ENCODE measurements at places on chromosomes 12 and 14.
A peak's percentile ranks its signal among the peaks of the same experiment; 100 is the strongest.

GRCh38 chr14:94844593-94845152 is 74.8 kb upstream of the GSC start:
- DNase-seq: no peak

GRCh38 chr12:112103758-112104503 is 4.7 kb downstream of the NAA25 start:
- no peak for DNase-seq

DNA sequence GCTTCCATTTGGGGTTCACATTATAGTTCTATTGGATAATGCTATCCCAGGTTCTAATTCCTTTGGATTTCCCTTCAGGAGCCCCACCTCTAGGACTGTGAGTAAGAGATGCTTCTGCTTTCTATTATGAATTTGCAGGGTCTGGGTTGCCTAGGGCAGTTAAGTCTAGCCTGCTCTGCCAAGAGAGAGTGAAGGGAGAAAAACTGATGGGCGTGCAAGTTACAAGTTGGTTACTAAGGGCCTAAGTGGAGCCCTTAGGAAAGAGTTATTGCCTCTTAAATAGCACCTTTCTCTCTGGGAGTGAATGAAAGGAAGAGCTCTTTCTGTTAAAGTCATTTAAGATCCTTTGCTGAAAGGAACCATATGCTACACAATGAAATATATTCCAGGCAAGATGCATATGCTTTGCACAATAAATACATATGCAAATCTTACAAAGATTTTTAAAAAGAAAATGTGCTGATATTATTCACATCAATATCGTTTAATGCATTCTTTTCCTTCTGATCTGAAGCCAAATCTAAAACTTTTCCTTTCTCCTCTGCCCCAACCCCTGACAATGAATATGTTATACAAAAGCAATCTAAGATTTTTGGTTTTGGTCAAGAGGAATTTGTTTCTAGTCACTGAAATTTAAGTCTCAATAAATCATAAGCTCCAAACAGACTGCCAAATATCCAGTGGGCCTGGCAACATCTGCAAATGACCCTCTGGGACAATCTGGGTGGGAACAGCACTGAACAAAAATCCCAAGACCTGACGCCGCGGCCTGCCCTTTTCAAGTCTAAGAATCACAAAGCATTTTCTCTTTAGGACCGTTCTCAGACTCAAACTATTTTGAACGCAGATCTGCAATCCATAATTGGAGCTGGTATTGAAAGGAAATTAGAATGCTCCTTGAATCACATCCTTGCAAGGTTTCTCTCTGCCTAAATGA is 586.7 kb downstream of the ETNK1 start:
- DNase-seq: no peak

DNA sequence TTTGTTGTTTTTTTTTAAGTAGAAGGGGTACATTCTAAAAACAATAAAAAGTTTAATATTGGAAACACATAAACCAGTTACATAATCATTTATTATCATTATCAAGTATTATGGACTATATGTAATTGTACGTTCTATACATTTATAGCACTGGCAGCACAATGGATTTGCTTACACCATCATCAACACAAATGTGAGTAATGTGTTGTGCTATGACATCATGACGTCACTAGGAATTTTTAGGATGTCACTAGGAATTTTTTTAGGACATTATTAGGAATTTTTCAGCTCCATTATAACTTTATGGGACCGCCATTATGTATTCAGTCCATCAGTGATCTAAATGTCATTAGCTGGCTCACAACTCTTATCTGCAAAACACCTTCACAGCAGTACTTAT is 126.8 kb upstream of the SYT10 start:
- no peak for DNase-seq

DNA sequence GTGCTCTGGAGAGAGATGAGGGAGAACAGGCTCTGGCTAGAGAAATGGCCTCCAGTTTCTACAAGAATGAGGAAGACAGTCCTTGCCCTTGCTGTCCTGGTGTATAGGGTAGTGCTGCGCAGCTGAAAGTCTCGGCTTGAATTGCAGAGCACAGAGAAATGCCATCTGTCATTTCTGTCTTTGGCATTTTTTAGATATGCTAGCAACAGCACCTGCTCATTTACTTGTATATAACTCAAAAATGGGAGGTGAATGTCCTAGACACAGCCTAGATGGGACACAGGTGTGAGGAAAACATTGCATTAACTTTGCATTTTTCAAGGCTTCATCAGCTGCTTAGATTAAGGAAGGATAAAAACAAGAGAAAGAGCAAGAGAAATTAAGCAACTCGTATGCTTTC is 35.8 kb downstream of the GPR19 start:
- no peak for DNase-seq

DNA sequence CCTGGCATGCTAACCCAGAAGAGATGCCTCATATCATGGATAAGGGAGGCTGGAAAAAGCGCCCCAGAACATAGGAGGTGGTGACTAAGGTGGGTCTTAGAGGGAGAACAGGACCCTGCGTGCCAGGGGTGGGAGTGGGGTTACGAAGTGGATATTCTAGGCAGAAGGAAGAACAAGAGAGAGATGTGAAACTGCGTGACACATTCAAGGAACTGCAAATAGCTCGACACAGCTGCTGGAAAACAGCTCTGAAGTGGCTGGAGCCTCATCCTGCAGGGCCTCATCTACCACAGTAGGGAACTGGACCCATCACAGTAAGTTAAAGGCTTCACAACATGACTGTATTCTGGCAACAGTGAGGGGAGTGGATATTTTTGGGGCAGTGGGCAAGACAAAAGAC is 61.1 kb downstream of the RNF34 start:
- no peak for DNase-seq

DNA sequence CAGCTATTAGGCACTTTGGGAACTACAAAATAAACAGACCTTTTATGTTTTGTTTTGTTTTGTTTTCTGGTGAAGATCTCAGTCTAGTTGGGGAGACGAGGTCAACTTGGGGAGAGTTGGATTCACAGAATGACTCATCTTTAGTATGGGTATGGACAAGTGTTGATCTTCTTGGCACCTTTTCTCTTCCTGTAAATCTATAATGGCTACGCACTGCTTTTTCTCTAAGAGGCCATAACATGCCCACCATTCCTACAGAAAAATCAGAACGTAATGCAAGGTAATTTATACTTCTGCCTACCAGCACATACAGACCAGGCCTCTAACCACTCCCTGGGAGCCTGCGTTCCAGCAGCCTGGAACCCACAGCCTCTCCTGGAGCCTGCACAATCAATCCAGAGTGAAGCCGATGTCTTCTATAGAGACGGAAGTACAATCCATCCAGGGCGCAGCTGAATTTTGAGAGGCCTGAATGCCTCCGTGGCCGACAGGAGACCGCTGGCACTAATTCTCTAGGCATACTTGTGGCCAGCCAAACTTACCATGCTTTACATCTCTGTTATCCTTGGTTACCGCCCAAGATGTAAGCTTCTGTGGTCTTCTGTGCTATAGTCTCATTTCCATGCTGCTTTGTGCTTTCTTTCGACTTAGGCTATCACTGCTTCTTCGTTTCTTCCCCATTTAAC is 717 bp downstream of the PPHLN1 start:
- no peak for DNase-seq

DNA sequence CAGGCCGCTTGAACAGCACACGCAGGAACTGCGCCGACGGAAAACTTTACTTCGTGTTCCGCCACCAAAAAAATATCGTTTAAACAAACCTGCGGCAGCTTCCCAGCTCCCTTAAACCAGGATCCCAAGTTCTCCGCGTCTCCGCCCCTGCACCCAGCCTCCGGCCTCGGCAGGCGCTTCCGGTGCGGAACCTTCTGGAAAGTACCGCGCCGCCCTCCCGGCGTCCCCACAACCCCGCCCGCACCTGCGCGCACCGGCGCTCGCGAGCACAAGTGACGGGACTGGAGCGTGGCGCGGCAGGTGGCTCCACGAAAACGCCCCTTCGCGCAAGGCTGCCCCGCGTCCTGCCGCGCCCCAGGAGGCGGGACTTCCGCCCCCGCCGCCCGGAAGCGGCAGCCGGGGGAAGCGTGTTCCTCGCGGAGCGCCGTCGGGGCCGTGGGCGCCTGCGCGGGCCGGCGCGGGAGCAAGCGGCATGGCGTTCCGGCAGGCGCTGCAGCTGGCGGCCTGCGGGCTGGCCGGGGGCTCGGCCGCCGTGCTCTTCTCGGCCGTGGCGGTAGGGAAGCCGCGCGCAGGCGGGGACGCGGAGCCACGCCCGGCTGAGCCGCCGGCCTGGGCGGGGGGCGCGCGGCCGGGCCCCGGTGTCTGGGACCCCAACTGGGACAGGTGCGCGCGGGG is at the start of gene PGAM5:
TSS of gene PGAM5 (plus strand) at position 438 of the 675 bp plus-strand sequence. CDS start at position 473, 35 bp downstream.
- peak; percentile 73 for DNase-seq

Measured in left lung (tissue), 14 donors.